Activated effector memory CD4-positive, alpha-beta T cell treated with Interleukin-2 at 50 U/mL for 16 hours (primary cell): ENCODE measurements at places on chromosomes 7 and 10.

DNA sequence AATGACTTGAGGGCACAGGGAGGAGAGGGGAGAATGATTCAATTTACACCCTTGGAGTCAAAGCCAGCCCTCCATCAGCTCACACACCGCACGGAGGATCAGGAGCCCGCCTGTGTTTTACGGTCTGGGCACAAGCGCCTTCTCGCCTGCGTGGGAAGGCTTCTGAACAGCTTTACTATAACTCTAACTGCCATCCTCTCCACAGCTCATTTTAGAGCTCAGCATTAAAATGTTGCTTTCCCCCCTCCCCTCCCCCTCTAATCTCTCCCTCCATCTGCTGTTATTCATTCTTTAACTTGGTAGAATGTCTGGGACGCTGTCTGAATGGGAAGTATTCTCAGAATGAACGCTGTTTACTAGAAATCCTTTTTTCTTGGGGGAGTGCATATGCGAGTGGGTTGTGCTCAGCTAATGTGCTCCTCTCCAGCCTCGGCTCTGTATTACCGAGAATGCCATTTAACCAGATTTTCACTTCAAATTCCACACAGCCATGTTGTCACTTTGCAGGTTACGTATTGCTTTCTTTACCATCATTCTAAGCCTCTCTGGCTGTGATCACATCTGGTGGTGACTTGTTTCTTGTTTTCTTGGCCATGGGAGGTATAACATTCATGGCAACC is 140.1 kb downstream of the GFRA1 start:
- no peak for DNase-seq

DNA sequence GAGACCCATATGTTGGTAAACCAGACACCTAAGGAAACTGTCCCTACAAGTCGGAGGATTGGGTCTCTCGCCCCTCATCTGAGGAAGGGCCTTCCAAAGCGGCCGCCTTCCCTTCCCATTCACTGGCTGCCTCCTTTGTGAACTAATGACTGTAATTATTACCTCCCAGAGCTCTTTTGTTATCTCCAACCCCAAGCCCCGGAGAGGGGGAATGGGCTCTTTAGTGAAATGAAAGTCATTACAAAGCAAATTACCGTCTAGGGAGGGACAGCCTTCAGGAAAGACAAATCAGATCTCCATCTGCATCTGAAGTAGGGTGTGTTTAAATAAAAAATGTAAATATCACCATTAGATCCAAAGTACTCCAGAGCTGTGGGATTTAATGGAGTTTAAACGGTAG is 2.6 kb upstream of the GAD2 start:
- no peak for DNase-seq

DNA sequence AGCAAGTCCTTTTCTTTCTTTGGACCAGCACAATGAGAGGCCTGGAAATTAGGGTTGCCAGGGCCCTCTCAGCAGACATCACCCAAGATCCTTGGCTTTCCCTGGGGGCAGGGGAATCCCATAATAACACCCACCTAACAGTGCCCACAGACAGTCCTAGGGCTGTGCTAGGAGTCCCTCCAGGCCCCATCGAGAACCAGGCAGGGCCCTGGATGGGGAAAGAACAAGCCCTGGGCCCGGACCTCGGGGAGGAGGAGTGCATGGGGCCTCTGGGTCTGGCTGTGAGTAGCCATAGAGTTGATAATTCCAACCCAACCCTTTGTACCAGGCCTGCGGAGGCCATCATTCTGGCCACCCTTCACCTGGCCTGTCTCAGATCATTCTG is 201.2 kb upstream of the ZMIZ1 start:
- DNase-seq, result no peak

- no peak for DNase-seq
Measured at GRCh38 chr7:122269241-122269640, 35.3 kb downstream of the FEZF1 start.

- no peak for DNase-seq
Measured at GRCh38 chr7:504221-505111, 15.2 kb downstream of the PDGFA start.

- no peak for DNase-seq
Measured at GRCh38 chr10:74025380-74025978, 27.6 kb downstream of the VCL start.

DNA sequence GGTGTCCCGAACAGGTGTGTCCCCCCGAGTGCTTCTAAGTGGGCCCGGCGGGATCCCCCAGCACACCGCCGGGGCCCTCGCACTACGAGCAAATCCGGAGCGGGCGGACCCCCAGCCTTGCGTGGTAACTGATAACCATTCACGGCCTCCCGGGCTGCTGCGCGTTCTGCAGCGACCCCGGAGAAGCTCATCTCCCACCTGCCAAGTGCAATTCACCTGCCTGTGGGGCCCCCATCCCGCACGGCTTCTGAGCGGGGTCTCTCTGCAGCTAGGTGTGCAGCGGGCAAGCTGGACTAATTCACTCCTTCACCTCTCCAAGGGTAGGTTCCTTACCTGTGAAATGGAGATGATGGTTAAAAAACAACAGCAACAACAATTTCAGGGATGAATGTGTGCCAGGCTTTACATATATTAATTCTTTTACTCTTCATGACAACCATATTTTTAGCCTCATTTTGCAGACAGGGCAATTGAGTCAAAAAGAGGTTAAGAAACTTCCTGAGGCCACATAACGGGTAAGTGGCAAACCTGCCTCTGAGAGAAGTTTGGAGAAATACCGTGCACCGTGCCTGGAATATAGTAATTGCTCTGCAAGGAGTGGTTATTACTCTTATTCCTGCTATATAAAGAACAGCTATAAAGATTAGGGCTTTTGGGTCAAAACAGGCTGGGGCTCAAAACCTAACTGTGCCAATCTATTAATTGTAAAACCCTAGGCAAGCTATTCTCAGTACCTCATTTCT is 652 bp upstream of the PODXL start:
- peak; percentile 0 for DNase-seq

DNA sequence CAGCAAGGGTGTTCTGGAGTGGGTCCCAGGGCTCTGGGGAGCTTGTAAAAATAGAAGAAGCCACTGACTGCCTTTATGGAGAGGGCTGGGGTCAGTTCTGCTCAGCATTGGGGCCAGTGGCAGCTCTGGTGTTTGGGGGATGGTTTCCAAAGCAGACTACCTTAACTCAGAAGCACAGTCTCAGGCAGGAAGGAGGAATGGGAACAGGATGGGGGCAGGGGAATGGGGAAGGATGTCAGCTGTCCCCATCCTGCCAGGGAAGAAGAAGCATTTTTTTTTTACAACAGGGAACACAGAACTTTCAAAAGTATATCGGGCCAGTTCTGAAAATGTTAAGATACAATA is 28.8 kb downstream of the TSPAN15 start:
- DNase-seq, result no peak

- no peak for DNase-seq
Measured at GRCh38 chr7:140998715-140999114, 16.0 kb downstream of the MRPS33 start.

GRCh38 chr10:124562425-124563060 is 100.9 kb downstream of the LHPP start:
- no peak for DNase-seq

DNA sequence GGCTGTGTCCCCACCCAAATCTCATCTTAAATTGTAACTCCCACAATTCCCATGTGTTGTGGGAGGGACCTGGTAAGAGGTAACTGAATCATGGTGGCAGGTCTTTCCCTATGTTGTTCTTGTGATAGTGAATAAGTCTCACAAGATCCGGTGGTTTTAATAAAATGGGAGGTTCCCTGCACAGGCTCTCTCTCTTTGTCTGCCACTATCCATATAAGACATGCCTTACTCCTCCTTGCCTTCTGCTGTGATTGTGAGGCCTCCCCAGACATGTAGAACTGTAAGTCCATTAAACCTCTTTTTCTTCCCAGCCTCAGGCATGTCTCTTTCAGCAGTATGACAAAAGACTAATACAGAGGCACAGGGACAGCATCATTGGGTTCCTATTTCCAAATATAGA is 381.2 kb downstream of the SFMBT2 start:
- no peak for DNase-seq

DNA sequence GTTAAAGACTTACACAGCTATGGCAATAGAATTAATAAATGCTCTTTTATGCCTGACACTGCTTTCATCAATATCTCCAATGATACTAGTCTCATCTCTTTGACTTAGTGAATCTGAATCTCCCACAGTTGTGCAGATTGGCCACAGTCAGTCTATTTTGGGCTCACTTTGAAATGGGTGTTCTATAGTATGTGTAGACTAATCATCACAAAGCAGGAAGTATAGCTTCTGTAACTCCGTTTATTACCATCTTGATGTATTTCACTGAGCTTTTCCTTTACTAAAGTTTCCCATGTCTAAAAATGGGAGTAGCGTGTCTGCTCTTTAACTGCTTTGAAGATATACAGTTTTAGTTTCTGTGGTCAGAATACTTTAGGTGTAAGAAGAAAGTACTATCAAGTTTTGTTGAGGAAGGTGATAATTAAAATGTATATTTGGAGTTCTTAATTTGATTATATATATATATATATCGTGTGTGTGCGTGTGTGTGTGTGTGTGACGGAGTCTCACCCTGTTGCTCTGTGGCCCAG is 70.1 kb downstream of the ST7 start:
- DNase-seq, result no peak

DNA sequence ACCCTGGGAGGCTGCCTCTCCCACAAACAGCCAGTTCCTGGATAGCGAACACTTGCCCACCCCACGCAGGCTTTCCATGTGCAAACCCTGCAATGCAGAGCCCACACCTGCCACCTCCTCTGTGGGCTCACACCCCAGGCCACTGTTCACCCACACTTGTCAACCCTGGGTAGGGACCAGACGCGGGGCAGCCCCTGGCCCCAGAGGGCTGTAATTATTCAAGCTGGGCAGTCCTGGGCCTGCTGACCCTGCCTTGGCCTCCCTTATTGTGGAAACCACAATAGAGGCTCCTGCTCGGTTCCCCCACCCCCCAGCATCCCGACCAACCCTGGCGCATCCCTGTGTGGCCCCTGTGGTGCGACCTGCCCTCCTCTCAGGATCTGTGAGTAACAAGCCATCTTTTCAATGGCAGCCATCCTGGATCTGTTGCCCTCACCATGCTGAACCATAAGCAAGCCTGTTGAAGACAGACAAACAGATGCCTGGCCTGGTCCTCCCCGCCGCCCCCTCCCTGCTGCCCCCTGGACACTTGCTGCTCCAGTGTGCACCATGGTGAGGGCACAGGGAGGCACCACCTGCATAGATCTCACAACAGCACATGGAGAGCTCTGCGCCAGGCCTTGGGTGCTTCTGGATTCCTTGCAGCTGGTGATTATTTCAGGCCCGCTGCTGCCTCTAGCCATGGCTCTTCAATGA is 15.8 kb upstream of the UBE3C start:
- no peak for DNase-seq

GRCh38 chr7:140689199-140690152 is 7.0 kb upstream of the NDUFB2 start:
- no peak for DNase-seq

GRCh38 chr7:129391546-129392171 is 42.6 kb upstream of the STRIP2 start:
- no peak for DNase-seq

DNA sequence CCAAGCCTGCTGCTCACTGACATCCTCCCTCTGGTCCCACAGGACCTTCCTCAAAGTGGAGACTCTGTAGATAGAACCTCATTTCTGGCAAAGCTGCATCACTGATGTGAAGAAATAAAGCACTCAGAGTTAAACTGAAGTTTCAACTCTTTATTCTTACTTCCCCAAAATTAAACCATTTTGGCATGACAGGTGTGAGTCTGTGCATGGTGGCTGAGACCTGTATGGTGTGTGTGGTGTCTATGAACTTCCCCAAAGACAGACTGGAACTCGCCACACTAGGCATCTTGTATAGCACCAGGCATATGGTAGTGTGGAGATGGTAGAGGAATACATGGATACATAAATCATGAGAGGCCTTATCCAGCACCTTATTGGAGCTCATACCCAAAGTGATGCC is 6.6 kb upstream of the WDFY4 start:
- DNase-seq, result no peak

DNA sequence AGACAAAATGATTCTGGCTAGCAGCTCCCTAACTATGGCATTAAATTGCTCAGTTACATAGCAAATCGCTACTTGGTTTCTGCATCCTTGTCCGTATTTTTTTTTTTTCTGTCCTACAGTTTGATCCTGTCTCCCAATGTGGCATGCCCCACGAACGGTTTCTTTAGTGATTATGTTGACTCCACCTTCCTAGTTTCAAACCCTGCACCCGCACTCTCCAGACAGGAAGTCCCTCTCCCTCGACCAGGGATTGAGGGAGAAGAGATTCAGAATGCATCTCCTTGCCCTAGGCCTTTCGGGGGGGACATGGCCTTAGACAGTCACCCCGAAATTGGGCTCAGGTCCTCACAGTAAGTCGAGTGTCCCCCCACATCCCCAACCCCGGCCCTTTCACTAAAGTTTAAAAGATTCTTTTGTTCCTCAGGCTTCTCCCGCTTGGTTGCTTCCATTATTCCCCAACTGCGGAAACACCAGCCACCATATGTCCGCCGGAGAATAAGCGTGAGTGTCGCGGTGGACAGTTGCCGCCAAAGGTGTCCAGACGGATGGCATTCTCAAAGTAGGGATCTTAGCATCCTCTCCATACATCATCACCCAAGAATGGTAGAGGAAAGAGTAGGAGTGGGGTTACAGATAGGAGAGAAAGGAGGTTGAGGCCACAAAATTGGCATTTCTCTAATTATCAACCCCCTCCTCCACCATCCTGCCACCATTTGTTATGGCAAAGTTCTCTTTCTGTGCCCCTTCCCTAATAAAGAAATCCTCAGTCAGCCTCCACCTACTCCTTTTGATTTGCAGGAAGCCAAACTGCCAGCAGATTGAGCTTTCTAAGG is 7.3 kb downstream of the EVX1 start:
- no peak for DNase-seq

GRCh38 chr7:28989211-28989980 is 31.3 kb upstream of the TRIL start:
- no peak for DNase-seq

DNA sequence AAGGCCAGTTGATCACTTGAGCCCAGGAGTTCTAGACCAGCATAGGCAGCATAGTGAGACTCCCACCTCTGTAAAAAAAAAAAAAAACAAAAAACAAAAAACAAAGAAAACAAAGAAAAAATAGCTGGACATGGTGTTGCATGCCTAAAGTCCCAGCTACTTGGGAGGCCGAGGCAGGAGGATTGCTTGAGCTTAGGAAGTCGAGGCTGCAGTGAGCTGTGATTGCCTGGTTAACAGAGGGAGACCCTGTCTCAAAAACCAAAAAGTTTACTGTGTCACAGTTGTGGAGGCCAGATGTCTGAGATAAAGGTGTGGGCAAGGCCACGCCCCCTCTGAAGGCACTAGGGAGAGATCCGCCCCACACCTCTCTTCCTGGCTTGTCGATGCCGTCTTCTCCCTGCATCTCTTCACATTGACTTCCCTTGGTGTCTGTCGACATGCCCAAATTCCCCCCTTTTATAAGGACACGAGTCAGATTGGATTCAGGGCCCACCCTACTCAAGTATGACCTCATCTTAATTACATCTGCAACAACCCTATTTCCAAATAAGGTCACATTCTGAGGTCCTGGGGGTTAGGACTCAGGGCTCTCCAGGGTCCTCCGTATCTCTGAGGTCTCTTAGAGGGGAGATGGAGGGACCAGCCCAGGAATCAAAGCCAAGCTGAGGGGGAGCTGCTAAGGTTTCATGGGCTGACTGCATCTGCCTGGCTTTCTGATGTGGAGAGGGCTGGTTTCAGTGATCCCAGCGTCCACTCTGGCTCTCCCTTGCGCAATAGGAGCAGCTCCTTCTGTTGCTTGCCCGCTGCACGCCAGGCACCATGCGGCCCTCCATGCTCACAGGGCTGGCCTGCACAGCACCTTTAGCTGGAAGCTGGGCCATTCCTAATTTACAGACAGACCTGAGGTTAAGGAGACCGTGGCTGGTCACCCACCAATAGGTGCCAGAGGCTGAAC is 23.1 kb downstream of the AGAP3 start:
- DNase-seq, result no peak

- DNase-seq, result no peak
Measured at GRCh38 chr7:94420328-94420727, 25.6 kb downstream of the COL1A2 start.
